AML-193 (cell line): ENCODE measurements at places on chromosomes 11 and 22.

DNA sequence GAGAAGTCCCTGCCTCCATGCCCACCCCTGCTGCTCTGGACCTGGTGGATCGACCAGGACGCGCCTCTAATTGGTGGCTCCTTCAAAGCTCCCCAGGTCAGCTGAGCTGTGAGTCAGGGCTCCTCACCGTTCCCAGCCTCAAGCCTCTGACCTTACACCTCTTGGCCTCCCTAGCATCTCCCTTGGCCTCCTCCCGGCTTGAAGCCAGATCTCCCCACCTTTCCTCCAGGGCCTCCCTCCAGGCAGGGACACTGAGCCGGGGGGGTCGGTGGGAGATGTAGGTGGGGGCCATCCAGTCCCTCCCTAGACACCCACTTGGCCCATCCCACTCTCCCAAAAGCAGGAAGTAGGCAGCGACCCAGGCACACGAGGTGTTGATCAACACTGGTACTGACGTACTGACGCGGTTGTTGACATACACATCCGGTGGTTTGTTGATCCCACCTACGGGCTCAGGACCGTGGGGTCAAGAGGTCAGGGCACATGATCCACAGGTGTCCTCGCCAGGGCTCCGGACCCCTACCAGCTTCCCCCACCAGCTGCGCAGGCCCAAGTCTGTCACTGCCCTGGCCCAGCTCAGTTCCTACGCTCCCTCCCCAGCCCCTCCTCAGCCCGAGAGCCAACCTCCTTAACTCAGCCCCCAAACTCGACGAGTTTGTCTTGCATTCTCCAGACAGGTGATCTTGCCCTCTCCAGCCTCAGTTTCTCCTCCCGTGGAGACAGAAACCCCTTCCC, 802 bp downstream of the ATG2A start:
- DNase-seq, result no peak

- DNase-seq, result no peak
Observed at GRCh38 chr11:47035108-47035507, 98.5 kb downstream of the CSTPP1 start.

DNA sequence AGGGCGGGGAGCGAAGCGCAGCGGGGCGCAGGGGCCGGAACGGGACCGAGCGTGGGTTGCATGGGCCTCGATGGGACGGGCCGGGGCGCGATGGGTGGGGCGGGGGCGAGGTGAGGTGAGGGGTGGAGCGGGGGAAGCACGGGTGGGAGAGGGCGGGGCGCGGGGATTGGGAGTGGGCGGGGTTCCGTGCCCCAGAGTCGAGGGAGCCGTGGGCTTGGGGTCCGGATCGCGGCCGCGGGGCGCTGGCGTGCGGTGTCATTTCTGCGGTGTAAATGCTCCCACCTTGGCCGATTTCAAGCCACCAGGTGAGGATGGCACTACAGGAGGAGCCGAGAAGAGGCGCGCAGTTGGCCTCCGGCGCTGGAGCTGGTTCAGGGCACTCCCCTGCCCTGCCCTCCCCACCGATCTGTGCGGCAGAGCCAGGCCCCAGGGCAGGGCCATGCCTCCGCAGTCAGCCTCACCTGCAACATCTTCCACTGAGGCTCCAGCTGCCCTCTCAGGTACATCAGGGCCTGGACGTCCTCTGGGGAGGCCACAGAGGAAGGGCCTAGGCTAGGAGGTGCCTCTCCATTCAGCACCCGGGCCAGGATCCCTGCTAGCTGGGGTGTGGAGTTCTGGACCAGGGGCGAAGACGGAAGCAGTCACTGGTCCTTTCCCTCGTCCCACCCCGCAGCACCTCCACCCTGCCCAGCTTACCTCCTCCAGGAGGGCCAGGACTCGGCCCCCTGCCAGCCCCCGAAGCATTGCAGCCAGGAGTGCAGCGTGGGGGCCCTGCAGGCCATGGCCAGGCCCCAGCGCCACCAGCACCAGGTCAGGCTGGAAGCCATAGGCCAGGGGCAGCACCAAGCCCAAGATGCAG, 620 bp upstream of the TUBGCP6 start:
- DNase-seq, result no peak

- DNase-seq, result peak; percentile 97
Observed at GRCh38 chr11:43868852-43869567, 11.6 kb upstream of the ALKBH3 start.

DNA sequence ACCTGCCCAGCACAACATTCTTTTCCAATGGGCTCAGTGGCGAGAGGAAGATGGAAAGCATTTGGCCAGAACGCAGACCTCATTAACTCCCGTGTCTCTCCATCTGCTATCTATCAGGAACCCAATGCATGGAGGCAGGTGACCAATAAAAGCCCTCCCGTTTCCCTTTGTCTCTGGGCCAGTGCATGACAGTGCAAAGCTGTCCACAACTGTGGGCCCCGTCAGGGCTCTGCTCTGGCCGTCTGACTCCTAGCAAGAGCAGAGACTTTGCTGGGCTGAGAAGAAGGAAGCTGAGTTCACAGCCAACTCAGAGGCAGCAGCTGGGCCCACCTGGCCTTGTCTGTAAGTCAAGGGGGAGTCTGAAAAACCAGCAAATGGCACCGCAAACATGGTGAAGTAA, 177.8 kb downstream of the TENM4 start:
- no peak for DNase-seq

GRCh38 chr22:35150183-35151107, 84.5 kb downstream of the ISX start:
- peak; percentile 20 for DNase-seq

DNA sequence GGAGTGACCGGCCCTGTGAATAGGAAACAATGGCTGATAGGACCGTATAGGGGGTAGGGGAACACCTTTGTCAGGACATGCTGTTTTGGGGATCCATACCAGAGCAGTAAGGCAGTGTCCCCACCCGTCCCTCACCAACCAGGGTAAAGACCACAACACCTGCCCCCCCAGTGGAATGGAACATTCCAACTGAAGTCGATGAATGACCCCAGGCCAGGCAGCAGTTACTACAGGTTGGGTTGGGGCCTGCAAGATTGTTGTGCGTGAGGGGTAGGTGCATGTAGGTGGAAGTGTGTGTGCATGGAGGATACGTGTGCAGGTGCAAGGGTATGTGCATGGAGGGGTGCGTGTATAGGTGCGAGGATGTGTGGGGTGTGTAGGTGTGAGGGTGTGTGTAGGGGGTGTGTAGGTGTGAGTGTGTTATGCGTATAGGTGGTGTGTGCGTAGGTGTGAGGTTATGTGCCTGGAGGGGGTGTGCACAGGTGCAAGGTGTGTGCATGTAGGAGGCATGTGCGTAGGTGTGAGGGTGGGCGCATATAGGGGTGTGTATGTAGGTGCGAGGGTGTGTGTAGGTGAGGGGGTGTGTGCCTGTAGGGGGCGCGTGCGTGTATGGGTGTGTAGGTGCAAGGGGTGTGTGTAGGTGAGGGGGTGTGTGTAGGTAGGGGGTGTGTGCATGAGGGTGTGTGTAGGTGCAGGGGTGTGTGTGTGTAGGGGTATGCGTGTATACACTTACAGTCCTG, 32.9 kb downstream of the PISD start:
- no peak for DNase-seq

GRCh38 chr22:33519071-33519973, 401.0 kb downstream of the LARGE1 start:
- DNase-seq, result peak; percentile 8

GRCh38 chr11:95345651-95346050, 114.6 kb upstream of the SESN3 start:
- peak; percentile 37 for DNase-seq

- DNase-seq, result no peak
Observed at GRCh38 chr22:24128631-24129262, 52.5 kb upstream of the SUSD2 start.

- no peak for DNase-seq
Observed at GRCh38 chr22:40728731-40729189, 49.5 kb downstream of the MCHR1 start.

- DNase-seq, result no peak
Observed at GRCh38 chr11:10580623-10581022, 12.2 kb upstream of the LYVE1 start.

GRCh38 chr11:16812274-16812673, 73.8 kb downstream of the C11orf58 start:
- DNase-seq, result no peak

DNA sequence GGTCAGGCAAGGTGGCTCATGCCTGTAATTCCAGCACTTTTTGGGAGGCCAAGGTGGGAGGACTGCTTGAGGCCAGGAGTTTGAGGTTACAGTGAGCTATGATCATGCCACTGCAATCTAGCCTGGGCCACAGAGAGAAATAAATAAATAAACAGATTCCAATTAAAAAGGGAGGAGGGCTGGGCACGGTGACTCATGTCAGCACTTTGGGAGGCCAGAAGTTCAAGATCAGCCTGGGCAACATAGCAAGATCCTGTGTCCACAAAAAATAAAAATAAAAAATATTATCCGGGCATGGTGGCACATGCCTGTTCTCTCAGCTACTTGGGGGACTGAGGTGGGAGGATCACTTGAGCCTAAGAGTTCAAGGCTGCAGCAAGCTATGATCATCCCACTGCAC, 7.5 kb downstream of the CYB561A3 start:
- no peak for DNase-seq

- no peak for DNase-seq
Observed at GRCh38 chr22:19055801-19056200, 66.4 kb downstream of the DGCR2 start.

- DNase-seq, result no peak
Observed at GRCh38 chr22:30080805-30081204, 541 bp downstream of the HORMAD2 start.

- DNase-seq, result no peak
Observed at GRCh38 chr11:67251841-67252240, 14.4 kb upstream of the GRK2 start.

- no peak for DNase-seq
Observed at GRCh38 chr11:31815711-31816467, 4.8 kb upstream of the PAX6 start.

DNA sequence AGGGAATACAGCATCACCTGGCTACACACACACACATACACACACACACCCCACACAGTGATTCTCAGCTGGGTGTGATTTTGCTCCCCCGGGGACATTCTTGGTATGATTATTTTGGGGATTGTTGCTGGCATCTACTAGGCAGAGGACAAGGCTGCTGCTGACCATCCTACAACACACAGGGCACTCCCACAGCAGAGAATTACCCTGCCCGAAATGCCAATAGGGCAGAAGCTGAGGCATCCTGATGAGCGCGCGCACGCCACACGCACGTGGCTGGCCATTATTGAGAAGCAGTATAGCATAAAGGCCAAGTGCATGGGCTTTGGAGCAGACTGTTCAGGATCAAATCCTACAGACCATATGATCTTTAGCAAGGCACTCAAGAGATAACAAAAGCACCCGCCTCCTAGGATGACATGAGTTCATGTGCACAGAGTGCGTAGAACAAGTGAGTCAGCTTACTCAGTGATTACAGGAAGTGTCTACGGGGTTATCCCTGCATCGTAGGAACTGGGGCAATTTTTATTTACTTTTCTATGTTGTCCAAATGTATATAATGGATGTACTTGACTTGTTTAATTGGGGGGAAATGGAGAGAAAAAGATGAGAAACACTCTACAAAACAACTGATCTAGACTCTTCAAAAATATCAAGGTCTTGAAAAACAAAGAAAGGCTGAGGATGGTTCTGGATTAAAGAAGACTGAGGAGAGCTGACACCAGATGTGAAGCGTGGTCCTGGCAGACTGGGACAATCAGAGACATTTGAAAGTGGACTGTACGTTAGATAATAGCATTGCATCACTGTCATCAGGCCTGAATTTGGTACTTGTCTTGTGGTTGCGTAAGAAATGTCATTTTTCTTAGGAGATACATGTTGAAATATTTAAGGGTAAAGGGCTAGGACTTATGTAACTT, 7.2 kb upstream of the EHD1 start:
- DNase-seq, result peak; percentile 98

GRCh38 chr22:22902247-22903001, 14.8 kb downstream of the IGLL5 start:
- DNase-seq, result no peak

DNA sequence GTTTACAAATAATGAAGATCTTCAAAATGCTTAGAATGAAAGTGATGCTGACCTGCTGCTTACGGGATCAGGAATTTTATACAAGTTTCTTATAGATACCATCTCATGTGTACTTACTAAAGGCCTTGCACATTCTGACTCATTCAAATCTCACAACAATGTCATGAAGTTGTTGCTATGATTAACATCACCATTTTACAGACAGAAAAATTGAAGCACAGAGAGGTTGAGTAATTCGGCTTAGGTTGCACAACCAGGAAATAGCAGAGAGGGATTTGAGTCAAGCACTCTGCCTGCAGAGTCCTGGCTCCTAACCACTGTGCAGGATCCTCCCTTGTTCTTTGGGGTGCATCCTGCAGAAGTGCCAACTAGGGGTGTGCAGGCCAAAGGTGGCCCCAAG, 471.9 kb downstream of the MIAT start:
- no peak for DNase-seq

DNA sequence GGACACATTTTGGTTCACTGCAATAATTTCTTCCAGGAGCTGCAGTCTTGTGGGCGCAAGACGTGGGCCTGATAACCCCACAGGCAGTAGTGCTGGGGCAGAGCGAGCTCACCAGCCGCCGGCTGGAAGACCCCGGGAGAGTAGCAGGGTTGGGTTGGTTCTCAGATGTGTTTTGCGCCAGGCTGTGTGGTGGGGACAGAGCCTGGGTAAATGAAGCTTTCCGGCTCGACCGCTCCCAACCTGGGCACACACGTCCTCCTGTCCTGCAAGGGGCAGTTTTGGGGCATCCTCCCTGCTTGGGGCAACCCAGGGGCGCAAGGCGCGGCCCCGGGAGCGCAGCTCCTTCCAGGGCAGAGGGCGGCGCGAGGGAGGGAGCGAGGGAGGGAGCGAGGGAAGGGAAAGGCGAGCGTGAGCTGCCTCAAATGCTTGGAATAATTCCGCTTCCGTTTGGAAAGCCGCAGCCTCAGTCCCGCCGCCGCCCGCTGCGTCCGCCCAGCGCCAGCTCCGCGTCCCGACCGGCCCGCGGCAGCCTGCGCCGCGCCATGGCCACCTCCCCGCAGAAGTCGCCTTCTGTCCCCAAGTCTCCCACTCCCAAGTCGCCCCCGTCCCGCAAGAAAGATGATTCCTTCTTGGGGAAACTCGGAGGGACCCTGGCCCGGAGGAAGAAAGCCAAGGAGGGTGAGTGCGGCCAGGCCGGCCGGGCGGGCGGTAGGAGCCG, at the start of gene PARVA:
PARVA (plus strand) TSS at position 466 of the 718 bp plus-strand sequence; CDS start at position 543, 77 bp downstream.
- DNase-seq, result no peak

GRCh38 chr22:50274311-50274710, 4.1 kb upstream of the MAPK11 start:
- peak; percentile 61 for DNase-seq

DNA sequence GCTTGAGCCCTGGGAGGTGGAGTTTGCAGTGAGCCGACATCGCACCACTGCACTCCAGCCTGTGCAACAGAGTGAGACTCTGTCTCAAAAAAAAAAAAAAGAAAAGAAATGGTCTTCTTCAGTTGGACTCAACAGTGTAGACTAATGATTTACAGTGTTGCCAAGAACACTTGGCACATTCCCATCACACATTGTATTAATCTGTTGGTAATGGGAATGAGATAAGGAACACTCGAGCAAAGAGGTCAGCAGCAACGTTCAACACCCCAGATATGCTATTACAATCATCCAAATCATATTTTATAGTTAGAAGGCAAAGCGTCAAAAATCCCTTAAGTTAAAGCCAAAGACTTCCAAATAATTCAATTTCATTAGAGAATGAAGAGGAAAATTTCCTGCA, 14.5 kb downstream of the CDON start:
- DNase-seq, result no peak

GRCh38 chr11:12172493-12173013, 62.2 kb downstream of the MICAL2 start:
- DNase-seq, result no peak
